Naive B cell (primary cell): ENCODE measurements at places on chromosomes 5 and 9.

- no peak for DNase-seq
Observed at GRCh38 chr9:3879726-3880505, 354.1 kb upstream of the RFX3 start.

DNA sequence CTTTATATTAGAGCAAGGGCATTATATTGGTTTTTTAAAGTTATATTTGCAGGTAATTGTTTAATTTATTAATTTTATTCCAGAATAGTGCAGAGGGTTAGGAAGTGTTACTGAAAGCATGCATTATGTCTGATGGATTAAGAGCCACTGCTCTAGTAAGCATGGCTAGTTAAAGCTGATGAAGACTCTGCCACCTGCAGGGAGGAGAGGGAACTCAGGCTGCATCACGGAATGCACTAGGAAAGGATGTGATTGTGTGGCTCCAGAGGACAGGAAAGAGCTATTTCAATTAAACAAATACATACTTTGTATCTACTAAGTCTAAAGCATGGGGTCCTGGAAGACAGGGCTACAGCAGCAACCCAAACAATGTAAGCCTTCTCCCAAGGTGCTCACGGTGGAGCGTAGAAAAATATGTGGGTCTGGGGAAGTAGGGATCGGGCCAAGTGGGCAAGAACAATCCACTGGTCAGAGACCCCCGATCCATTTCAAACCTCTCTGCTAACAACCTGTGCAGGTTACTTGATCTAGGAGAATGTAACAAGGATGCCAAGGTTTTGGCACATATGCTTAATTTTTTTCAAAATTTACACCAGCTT, 15.3 kb upstream of the GRXCR2 start:
- DNase-seq = no peak

GRCh38 chr5:9302218-9302617, 243.7 kb downstream of the SEMA5A start:
- DNase-seq = no peak

DNA sequence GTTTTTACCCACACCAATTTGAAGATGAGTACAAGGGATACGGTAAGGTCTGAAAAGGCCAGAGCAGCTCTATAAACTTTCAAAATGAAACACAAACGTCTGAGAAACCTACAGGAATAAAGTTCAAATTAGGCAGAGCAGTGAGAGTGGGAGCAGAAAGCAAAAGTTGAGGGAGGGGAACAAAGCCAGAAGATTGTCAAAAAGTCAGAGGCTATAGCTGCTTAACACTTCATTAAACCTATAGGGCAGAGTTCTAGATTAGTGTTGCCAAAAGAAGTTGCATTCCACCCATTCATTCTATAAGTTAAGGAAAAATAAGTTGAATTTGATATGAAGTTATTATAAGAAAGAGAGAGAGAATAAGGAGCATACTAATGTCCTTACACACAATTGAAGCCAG, 309.6 kb upstream of the CD180 start:
- no peak for DNase-seq
